ENCODE measurements at places on chromosomes 12 and 14. TPM values are rescaled to one million over a fixed set of nuclear protein-coding genes. Genes with fewer than 3 reads are reported as not detected.

DNA sequence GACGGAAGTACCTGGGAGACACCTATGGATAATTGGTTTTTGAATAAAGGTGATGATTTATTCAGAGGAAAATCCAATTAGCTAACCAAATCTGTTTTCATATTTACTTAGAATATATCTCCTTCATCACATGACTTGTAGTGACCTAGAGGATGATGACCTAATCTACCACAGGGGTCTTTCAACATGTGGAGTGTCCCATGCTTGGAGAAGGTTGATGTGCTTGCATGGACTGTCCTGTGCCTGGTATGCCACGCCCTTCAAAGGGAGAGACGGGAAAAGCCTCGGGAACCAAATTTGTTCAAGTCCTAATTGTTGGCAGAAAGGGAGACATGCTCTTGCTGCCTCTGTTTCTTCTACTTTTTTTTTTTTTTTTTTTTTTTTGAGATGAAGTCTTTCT, 11.8 kb upstream of the PAPLN start:
- DNase-seq, result no peak

- DNase-seq, result peak; percentile 72
Observed at GRCh38 chr12:93415723-93416464, 25.9 kb downstream of the UBE2N start.

Gene SDSL
- polyA plus RNA-seq, result 0.81 TPM

Gene NPFF
- not detected for polyA plus RNA-seq

DNA sequence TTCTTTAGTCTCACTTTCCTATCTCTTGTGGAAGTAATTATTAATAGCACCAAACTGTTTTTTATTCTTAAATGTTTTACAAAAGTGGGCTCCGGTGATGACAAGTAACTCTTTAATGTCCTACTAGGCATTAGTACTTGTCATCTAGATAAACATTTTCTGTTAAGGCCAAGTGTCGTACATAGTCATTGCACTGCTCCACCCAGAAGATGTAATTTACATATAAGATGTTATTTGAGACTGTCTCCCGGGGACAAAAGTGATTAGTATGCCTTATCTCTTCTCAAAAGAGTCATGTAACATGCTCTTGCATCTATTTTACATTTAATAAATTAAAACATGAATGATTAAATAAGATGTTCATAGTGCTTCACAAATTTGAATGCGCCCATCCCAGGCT, 88.4 kb downstream of the FLRT2 start:
- no peak for DNase-seq

- no peak for DNase-seq
Observed at GRCh38 chr12:78778339-78778738, 86.2 kb upstream of the SYT1 start.

GRCh38 chr12:24364921-24365320, 415.5 kb upstream of the SOX5 start:
- no peak for DNase-seq

Gene PLA2G1B
- polyA plus RNA-seq, result not detected

DNA sequence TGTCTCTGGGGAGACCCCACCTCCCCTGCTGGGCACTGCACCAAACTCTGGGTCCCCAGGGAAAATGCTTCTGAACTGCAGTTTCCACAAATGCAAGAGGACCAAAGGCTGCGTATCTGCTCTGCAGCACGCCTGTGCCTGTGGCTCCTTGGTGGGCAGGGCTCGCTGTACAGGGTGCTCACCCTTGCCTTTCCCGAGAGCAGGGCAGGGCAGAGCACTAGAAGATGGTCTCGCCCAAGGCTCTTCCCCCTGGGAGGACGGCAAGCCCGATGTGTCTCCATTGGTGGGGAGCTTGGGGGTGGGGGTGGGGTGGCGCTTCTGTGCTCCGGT, 175.3 kb upstream of the RTL1 start:
- DNase-seq, result no peak

Gene SYCP3
- 0.67 TPM for polyA plus RNA-seq

DNA sequence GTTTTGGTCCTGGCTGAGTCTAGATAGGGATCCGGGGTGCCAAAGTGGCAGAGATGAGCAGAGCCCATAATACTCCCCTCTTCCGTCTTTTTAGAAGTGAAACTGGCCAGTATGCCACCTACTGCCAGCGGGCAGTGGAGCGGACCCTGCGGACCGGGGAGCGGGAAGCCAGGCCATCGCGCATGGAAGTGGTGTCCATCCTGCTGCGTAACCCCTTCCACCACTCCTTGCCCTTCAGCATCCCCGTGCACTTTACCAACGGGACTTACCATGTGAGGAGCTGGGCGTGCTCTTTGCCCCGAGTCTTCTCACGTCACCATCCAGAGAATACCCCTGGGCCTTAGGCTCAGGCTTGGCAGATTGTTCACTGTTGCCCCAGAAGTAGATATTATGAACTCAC, 21.0 kb downstream of the PIGH start:
- no peak for DNase-seq

Gene TGFB3
- polyA plus RNA-seq, result 59.6 TPM

- DNase-seq, result peak; percentile 54
Observed at GRCh38 chr12:103783744-103784664, 57.0 kb downstream of the NT5DC3 start.

Gene ZFHX2
- 1.5 TPM for polyA plus RNA-seq

- no peak for DNase-seq
Observed at GRCh38 chr12:20342111-20342510, 26.2 kb upstream of the PDE3A start.

GRCh38 chr14:59918824-59919569, 947 bp upstream of the LRRC9 start:
- peak; percentile 62 for DNase-seq

GRCh38 chr12:55633151-55633550, 3.5 kb upstream of the OR10P1 start:
- DNase-seq, result no peak

Gene OASL
- polyA plus RNA-seq, result 0.12 TPM

Gene AQP6
- polyA plus RNA-seq, result 0.23 TPM

Gene GLT1D1
- 1.7 TPM for polyA plus RNA-seq

- peak; percentile 60 for DNase-seq
Observed at GRCh38 chr14:20427231-20428009, 8.5 kb downstream of the KLHL33 start.

DNA sequence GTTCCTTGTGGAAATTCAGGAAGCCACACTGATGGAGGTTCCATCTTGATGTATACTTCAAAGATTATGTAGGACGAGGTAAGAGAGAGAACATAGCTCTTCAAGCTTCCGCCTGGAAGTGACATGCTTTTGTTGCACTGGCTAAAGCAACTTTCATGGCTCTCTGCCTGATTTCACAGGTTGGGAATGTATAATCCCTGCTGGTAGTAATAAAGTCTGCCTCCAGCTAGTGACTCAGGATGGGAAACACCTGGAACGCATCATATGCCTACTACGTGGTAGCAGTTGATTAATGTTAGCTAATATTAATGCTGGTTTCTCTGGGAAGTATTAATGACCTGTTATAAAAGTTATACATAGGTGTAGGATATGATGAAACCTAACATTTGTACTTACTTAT, 71.1 kb downstream of the PELI2 start:
- DNase-seq, result peak; percentile 46

Gene TMEM121
- 3.2 TPM for polyA plus RNA-seq

DNA sequence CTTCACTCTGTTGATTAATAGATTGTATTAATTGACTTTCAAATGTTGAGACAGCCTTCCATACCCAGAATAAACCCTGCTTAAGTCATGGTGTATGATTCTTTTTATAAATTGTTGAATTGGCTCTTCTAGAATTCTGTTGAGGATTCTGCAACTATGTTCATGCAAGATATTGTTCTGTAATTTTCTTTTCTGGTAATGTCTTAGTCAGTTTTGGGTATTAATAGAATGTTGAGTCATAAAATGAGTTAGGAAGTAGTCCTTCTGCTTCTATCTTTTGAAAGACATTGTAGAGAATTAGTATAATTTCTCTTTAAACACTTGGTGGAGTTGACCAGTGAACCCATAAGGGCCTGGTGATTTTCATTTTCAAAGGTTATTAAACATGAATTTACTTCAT, 958.9 kb downstream of the LRFN5 start:
- no peak for DNase-seq

- no peak for DNase-seq
Observed at GRCh38 chr12:113990250-113991223, 24.4 kb upstream of the RBM19 start.

Gene STYK1
- not detected for polyA plus RNA-seq

DNA sequence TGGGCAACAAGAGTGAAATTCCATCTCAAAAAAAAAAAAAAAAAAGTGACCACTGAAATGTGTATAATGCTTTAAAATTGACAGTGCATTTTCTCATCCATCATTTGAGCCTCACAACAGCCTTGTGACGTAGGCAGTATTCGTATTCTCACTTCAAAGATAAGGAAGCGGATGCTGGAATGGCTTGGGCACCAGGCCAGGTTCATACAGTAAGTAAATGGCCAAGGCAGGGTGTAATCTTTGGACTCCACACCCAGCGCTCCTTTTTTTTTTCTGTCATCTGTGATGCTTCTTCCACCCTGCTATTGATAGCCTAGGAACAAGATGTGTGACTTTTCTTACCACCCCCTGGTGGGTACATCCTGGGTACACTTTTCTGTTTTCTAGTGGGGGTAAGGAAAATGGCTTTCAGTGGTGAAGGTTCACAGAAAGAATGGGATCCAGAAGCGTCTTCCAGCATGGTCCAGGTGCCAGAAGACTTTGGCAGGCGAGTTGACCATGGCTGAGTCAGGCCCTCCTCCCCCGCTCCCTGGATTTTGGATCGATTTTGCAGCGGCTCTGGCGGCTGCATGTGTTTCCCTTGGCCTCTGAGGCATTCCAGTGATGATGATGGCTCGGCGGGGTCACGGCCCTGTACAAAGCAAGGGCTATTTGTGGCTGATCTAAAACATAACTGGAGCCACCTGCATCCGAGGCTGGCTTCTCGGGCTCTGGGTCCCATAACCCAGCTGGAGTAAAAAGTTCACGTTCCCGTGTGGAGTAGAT, 110.6 kb downstream of the CACNA1C start:
- DNase-seq, result peak; percentile 98

GRCh38 chr12:108570743-108571608, 8.6 kb downstream of the ISCU start:
- peak; percentile 68 for DNase-seq

Gene PSMD9
- polyA plus RNA-seq, result 52.4 TPM

DNA sequence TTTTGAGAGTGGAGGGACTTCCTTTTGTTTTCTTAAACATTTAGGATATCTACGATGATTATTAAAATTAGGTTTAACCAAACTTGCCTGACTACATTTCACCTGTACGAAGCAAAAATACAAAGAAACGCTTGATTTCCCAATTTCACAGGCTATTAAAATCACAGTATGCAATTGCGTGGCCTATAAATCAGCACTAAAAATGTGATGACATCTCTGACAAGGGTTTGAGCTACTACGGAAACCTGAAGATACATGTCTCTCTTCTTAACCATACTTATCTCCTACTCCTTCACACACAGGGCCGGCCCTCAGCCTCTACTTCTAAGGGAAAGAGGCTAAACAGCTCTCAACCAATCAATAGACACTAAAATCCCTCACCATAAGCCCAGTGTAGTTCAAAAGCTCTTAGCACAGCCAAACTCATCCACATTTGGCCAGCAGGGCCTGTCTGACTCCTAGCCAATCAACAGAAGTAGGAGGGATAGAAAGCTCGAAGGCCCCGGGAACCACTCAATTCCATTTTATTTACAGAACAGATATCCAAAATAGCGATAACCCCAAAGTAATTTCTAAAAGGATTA, 137.3 kb downstream of the FOXN3 start:
- DNase-seq, result no peak

Gene VIPAS39
- polyA plus RNA-seq, result 22.2 TPM

GRCh38 chr14:105049753-105050550, 15.3 kb downstream of the GPR132 start:
- no peak for DNase-seq

GRCh38 chr12:18141048-18141982, 51.3 kb upstream of the RERGL start:
- DNase-seq, result peak; percentile 90

DNA sequence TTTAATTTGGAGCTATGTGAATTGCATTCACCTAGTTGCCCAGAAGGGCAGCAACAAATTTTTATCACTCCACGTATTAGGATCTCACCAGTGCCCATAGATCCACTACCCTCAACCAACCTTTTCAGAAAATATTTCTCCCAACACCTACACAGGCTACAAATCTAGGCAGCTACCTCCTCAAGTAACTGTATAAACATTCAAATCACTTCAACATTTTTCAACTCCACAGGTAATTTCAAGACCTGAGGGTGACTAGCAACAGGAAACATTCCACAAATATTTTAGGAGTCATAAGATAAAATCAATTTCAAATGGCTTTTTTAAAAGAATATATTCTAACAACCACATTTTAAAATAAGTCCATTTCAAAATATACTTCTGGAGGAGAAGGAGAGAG, 12.9 kb downstream of the PHLDA1 start:
- no peak for DNase-seq

GRCh38 chr12:3252450-3252891, 175.3 kb downstream of the TSPAN9 start:
- peak; percentile 99 for DNase-seq

Gene LIN7A
- 2.3 TPM for polyA plus RNA-seq

GRCh38 chr12:89999699-90000505, 291.3 kb upstream of the ATP2B1 start:
- DNase-seq, result peak; percentile 89

DNA sequence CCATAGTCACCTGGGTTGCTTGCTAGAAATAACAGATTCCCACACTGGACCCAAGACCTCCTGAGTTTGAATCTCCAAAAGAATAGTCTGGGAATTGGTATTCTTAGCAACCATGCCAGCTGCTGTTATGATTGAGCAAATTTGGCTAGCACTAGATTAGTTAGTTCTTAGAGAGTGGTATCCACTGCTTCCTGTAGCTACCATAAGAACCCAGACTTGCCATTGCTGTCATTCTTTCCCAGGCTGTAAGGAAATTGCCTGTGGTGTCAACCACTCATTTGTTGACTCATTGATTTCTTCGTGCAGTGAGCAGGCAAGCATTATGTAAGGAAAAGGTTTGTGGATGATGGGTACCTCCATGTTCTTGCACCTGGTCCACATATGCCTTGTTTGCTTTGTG, 201.8 kb upstream of the RGS6 start:
- no peak for DNase-seq

GRCh38 chr12:25887367-25887766, 71.1 kb upstream of the RASSF8 start:
- no peak for DNase-seq

Gene RPL10L
- 0.35 TPM for polyA plus RNA-seq

DNA sequence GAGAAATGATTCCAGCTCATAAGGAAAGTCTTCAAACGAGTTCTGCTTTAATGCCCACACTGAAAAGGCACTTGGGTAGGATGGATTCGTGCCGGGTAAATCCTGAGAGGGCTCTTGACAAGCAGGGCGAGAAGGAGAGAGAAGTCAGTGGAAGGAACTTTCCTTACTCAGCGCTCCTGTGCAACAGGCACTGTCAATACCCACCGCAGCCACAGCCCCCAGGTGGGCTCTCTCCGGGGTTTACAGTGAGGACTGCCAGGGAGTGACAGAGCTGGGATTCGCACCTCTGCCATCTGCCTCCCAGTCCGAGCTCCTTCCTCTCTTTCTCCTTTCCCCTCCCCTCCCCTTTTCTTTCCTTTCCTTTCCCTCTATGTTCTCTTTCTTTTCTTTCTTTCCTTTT, 118.7 kb downstream of the BEGAIN start:
- DNase-seq, result no peak

Gene ITGA5
- 129 TPM for polyA plus RNA-seq

All from muscle of leg (tissue), 16 donors.